ENCODE measurements at places on chromosomes 2 and 18. TPM values are rescaled to one million over a fixed set of nuclear protein-coding genes. Genes with fewer than 3 reads are reported as not detected.

Gene KIF5C
- total RNA-seq, result 549 TPM

Gene TCF4
- 232 TPM for total RNA-seq

Gene RBBP8
- 15.0 TPM for total RNA-seq

Gene ABCG8
- 0.70 TPM for total RNA-seq

Gene HADHA
- 82.9 TPM for total RNA-seq

Gene SLC9A4
- total RNA-seq, result 0.44 TPM

Gene TPO
- total RNA-seq, result not detected

Gene LHCGR
- not detected for total RNA-seq

Gene CNRIP1
- total RNA-seq, result 86.6 TPM

Gene KLHL30
- 0.36 TPM for total RNA-seq

Gene SCYGR8
- total RNA-seq, result not detected

Gene FAM228B
- 67.3 TPM for total RNA-seq

Gene LBX2
- total RNA-seq, result not detected

Gene ICOS
- not detected for total RNA-seq

Gene CLEC4F
- not detected for total RNA-seq

Gene ITPRIPL1
- total RNA-seq, result 1.3 TPM

Gene CASP8
- 4.8 TPM for total RNA-seq

Gene ATG16L1
- 51.5 TPM for total RNA-seq

Gene FAM161A
- total RNA-seq, result 15.9 TPM

Gene C2orf72
- total RNA-seq, result 50.5 TPM

Gene CXCR1
- total RNA-seq, result 0.34 TPM

Data from dorsolateral prefrontal cortex (tissue), 122 donors.